ENCODE measurements at places on chromosomes 16 and 17. TPM values are rescaled to one million over a fixed set of nuclear protein-coding genes. Genes with fewer than 3 reads are reported as not detected.

DNA sequence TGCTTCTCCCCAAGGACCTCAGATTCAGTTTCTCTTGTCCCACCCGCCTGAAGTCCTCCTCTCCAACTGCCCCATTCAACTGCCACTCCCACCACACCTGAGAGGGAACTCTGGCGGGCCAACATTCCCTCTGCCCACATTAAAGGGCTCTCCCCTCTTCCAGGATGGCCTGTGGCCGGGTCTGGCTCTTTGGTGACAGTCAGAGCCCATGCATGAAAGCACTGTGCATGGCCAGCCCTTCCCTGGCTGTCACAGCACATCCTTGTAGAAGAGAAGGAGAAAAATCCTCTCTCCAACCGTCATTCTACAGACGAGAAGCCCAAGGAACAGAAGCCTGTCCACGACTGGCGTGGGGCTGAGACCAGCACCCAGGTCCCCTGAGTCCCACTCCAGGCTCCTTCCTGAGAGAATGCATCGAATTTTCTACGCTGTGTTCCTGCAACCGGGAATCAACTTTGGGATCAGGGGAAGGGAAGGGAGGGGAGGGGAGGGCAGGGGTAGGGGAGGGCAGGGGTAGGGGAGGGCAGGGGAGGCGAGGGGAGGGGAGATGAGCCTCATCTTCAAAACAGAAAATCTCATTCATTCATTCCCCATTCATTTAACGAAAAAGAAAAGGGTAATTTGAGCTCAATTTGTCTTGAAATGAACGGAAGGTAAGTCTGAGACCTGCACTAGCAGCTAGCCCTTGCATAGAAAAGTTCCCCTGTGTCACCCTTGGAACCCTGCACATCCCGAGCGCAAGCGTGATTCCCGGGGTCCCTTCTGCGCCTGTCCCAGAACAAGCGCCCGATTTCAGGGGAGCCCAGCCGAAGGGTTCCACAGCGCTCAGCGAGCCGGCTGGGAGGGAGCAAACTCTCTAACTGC, at the start of gene ABCC12:
Gene ABCC12, minus strand, starts transcription at position 68 of the 864 bp plus-strand sequence. CDS start 9,569 bp downstream, outside the sequence.
- H3K4me3 ChIP-seq: no peak within 1 kb of the TSS
- H3K4me1 ChIP-seq: peaks cover 12% of the 10 kb centered on the region
- DNase-seq: no peak
- H3K36me3 ChIP-seq: no peaks in the 10 kb centered on the region
- no peak within 1 kb of the TSS for H3K27ac ChIP-seq
- H3K27me3 ChIP-seq: no peaks in the 10 kb centered on the region

DNA sequence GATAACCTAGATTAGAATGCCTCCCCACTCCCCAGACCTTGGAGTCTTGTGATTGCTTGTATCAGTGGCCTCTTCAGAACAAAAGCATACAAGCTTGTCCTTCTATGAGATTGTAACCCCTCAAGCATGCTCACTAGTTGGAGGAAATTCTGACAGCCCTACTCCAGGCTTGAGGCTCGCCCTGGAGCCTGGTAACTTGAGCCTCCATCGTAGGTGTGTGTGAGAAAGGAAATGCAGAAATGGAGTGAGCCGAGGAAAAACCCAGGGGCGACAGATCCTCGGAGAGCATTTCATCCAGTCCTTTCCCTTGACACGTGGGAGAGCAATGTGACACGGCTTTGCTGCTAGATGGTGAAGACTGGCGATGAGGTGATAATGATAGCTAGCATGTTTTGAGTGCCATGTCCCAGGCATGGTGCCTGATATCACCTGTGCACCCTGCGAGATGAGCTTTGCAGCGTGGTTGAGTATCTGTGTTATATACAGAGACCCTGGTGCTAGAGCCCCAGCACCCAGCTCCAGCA, 31.2 kb downstream of the GNAO1 start:
- no peaks in the 10 kb centered on the region for H3K27me3 ChIP-seq
- peaks cover 4% of the 10 kb centered on the region for H3K4me1 ChIP-seq
- no peak overlapping the region for H3K4me3 ChIP-seq
- H3K36me3 ChIP-seq: no peaks in the 10 kb centered on the region

The TBC1D3H gene
- total RNA-seq: not detected

The GALK1 gene
- total RNA-seq: 23.2 TPM

All from thyroid gland (tissue), 4 donors.